Activated CD4-positive, alpha-beta T cell treated with anti-CD3 and anti-CD28 coated beads, Interleukin-2, amount 50 U/mL, for 48 hours (primary cell): ENCODE measurements at places on chromosomes 3 and 15.
A peak's percentile ranks its signal among the peaks of the same experiment; 100 is the strongest.

DNA sequence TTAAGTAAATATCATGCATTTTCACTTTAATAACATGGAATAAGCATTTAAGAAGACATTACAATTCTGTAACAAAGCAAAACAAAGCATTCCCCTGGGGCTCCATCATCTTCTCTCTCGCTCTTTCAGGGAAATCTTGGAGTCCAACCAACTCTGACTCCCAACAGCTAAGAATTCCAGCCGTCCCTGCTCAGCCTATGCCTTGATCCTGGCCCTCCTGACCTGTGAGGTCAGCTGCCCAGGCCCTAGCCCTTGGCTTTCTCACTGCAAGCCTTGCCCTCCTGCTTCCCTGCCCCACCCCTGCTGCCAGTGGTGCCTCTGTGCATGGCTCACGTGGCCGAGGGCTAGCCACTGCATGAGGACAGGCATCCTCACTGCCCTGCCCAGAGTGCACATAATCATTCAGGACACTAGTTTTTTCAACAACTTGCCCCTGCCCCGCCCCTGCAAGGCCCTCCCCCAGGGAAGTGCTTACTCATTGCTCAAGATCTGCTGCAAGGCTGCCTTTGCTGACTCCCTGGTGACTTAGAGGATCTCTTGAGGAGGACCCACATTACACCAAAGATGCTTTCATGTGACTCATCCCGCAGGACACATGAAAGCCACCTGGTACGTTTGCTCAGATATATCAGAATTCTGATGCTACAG lies 37.6 kb downstream of the MTMR10 start:
- DNase-seq: no peak

DNA sequence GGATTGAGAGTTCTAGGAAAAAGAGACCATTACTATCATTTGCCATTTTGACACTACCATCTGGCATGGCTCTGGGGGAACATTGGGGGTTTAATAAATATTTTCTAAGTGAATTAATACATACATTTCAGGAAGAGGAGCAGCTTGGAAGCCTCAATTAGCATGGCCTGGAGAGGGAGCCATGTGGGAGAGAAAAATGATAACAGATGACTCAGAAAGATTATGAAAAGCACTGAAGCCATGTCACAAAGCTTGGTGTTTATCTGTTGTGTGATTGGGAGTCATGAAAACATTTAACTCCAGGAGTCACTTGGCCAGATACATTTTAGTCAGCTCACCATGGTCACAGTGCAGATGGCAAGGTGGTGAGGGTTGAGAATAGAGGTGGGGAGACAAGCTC lies 121.0 kb downstream of the SSR3 start:
- DNase-seq: no peak

- DNase-seq: no peak
Observed at GRCh38 chr3:46871222-46871621, 6.3 kb upstream of the PTH1R start.

- DNase-seq: no peak
Observed at GRCh38 chr3:161132391-161132790, 27.2 kb upstream of the B3GALNT1 start.

GRCh38 chr3:180011927-180012326 lies 24.8 kb downstream of the PEX5L start:
- DNase-seq: no peak

DNA sequence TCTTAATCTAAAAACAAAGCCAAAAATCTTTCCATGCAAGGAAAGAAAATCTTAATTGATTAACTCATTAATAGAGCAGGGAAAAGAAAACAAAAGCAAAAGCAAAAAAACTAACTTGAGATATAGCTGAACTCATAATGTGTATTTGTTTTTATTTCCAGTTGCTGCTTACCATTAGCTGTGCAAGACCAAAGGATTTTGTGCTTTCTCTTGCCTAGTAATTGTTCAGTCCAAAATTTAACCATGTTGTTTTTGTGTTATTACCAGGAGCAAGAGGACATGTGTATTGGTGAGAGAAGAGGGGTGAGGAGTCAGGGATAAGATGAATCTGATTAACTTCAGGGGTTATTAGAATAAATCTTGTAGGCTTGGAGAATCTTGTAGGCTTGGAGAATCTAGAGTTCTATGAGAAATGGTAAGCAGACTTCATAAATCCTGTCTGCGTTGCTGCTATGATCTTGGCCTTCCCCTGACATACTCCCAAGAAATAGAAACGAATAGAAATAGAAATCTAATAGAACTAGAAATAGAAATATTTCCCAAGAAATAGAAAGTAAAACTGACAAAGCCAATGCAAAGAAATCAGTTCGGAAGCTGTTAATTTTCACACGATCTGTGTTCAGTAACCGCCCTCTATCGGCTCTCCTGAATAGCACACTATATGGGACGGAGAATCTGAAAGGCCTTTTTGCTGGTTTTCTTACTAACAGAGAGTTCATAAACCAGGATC lies 72.6 kb upstream of the TNFSF10 start:
- DNase-seq: no peak

GRCh38 chr3:55858302-55858701 lies 371.2 kb upstream of the WNT5A start:
- no peak for DNase-seq

- DNase-seq: no peak
Observed at GRCh38 chr15:70906842-70907241, 14.2 kb downstream of the LRRC49 start.

DNA sequence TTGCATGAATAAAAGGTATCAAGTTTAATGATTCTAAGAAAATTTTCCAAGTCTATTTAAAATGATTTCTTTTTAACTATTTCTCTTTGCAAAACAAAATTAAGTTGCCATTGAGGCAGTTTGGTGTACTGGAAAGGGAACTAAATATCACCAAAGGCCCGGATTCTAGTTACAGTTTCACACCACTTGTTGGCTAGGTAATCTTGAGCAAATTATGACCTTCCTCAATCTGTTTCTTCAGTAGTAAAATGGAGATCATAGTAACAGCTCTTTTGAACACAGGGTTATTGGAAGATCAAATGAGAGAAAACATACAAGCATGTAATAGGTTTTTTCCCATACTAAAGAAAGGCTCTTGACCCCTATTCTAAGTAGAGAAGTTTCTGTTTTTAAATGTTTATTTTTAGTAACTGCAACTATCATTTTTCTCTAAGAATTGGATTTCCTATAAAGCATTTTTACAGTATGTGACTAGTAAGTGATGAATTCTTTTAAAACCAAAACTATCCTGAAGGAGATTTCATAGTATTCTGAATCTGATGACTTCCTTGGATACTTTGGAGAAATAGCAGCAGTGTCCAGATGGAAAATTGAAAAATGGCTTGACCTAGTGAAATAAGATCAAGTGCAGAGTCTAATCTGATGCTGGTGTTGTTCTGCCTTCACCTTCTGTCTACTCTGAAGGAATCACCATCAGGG lies 15.7 kb downstream of the SCAANT1 start:
- DNase-seq: no peak

- DNase-seq: no peak
Observed at GRCh38 chr3:170572665-170573253, 13.1 kb downstream of the SLC7A14 start.

DNA sequence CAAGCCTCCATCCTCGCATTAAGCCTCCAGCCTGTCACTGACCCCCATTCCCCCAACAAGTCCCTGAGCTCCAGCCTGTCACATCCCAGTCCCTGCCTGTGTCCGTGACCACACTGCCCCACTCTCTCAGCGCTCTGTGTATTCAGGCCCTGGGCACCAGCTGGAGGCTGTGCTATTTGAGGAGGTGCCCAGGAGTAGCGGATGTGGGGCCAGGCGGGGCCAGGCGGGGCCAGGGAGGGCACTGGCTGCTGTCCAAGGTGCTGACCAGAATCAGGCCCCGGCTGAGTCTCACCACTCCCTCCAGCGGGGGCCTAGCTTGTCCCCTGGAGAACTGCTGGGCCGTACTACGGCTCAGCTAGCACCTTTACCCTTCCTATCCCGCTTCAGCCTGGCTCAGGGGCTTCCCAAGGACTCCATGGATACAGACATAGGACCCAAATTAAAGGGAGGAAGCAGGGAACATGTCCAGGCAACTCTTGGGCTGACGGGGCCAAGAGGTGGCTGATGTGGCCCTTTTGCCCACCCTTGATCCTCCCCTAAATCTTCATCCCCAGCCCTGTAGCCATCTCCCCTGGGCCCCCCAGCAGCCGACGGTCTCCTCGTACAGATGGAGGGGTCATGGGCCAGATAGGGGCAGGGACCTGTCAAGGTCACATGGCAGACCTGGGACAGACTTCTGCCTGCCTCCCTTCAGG lies 1.1 kb downstream of the HHATL start:
- peak; percentile 69 for DNase-seq

DNA sequence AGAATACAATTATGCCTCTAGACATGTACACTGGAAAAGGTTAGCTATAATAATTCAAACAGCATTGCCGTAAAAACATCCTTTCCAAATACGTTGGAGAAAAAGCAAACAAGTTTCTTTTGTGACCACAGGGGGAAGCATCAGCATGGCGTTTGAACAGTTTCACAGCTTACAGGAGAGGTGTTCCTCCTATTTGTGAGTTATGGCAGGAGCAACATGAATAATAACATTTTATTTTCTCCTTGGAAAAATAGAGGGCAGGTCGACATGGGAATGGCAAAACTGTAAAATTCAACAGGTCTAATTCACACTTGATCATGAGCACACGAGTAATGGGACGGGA lies 39.7 kb upstream of the GADL1 start:
- no peak for DNase-seq

DNA sequence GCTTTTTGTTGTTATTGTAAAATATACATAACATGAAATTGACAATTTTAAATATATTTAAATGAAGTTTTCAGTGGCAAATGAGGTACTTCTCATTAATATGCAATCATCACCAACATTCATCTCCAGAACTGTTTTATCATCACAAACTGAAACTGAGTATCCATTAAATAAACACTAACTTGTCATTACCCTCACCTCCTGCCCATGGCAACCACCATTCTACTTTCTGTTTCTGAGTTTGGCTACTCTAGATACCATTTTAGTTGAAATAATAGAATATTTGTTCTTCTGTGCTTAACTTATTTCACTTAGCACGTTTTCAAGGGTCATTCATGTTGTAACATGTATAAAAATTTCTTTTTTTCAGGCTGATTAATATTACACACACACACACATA lies 834.3 kb downstream of the PLOD2 start:
- DNase-seq: no peak

DNA sequence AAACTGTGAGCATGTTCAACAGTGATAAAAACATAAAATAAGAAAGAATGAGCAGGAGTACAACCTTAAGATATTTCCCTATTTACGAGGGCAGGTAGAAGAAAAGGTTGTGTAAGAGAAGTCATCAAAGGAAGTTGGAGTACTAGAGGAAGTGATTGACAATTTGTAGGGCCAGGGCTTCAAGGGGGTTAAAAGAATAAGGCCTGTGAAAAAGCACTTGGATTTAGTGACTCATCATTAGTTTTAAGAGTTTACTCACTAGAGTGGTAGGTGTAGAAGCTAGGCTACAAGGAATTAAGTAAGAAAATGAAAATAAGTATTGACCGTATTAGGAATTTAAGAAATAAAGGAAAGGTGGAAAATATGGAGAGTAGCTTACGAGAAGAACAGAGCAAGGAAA lies 23.6 kb downstream of the KCNMB3 start:
- no peak for DNase-seq

- DNase-seq: peak; percentile 59
Observed at GRCh38 chr3:44114142-44114541, 127.5 kb upstream of the TOPAZ1 start.

DNA sequence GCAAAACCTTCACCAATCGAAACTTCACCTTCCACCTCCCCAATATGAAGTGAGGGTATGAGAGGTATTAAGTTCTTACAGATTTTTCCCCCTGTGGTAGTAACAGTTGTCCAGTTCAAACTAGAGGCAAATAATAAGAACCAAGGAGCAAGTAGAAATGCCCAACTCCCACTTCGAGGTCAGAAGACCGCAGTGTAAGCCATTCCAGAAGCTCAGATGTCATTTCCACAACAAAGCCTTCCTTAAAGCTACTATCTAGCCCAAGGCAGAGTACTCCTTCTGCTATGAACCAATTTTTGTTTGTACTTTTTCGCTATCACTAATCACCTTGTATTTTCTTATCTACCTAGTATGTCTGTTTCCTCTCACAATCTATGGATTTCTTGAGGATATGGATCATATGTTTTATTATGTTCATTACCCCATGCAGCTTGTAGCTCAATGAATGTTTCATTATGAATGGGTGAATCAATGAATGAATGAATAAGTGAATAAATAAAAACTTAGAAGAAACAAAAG lies 235.7 kb upstream of the KCNMB2 start:
- DNase-seq: no peak

DNA sequence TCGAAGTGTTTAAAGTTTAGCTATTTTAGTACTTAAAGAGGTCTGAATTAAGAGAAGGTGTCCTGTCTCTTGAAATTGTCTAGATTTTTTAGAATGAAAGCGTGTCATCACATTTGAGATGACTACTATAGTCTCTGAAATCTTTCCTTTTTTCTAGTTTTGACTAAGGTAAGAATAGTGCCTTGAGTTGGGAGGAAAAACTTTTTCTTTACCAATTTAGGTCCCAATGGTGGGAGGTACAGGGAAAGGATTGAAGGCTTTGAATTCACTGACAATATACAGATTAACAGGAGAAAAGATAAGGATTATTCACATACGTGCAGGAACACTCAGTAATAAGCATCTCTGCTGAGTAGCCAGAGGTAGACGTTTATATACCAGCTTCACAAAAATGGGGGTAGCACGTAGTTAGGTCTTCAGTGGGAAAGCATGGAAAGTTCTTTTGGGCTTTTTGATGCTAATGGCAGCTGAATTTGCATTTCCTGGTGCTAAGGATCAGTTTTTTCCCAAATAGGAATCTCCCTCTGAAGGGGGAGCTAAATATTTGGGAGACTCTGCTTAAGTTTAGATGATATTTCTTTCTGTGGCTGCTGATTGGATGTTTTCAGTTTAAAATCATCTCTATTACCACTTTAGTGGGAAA lies 88.1 kb downstream of the VPS8 start:
- DNase-seq: no peak

- no peak for DNase-seq
Observed at GRCh38 chr3:61966200-61966599, 404.8 kb downstream of the PTPRG start.

- no peak for DNase-seq
Observed at GRCh38 chr15:86948719-86949118, 869.0 kb downstream of the AGBL1 start.

DNA sequence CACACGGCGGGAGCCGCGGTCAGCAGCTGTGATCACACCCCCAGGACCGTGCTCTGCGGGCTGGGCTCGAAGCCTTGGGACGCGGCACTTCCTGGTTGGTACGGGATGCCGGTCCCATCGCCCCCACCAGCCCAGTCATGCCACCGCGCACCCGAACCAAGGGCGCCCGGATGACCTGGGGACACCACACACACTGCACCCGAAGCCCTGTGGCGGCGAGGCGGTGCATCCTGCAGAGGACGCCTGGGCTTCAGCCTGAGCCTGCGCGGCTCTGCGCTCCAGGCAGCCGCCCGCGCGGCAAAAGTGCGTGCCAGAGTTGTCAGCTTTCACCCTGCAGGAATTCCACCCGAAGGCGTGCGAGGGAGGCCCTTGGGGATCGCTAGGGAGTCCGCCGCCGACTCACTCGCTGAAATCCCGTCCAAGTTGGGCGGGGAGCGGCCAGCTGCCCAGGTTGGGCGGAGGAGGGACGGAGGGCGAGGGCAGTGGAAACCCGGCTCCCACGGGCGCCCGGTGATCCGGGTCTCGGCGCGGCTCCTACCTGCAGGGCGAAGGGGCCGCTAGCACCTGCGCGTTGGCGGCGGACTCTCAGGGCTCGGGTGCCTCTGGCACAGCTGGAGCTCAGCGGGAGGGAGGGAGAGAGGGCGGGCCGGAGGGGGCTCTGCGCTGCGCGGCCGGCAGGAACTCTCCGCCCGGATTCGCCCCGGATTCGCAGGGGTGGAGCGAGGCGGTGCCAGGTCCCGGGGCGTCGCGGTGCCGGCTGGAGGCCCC lies at the start of gene PLD1:
TSS of gene PLD1 (minus strand) at position 623 of the 768 bp plus-strand sequence. CDS start 72,432 bp downstream, outside the sequence.
- peak; percentile 48 for DNase-seq
